ENCODE measurements at places on chromosomes 2 and 18.

DNA sequence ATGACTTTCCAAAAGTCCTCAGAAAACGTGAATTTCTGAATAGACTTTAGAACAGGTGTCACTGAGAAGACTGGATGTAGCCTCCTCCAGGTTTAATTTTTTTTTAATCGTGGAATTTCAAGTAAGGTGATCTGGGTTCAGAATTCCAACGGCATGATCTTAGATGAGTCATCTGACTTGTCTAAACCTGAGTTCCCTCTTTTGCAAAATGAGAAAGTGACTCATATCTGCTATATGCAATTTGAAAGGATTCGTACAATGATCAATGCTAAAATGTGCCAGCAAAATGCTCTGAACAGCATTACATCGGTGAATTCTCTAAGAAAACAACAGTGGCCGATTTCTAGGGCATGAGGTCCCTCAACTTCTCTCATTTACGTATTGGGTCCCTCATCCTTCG lies 69.1 kb upstream of the ZNF516 start:
- no peak for DNase-seq

GRCh38 chr18:76835380-76835779 lies 13.0 kb downstream of the ZNF236 start:
- no peak for DNase-seq

GRCh38 chr2:105904938-105905337 lies 160.2 kb downstream of the NCK2 start:
- DNase-seq, result no peak

DNA sequence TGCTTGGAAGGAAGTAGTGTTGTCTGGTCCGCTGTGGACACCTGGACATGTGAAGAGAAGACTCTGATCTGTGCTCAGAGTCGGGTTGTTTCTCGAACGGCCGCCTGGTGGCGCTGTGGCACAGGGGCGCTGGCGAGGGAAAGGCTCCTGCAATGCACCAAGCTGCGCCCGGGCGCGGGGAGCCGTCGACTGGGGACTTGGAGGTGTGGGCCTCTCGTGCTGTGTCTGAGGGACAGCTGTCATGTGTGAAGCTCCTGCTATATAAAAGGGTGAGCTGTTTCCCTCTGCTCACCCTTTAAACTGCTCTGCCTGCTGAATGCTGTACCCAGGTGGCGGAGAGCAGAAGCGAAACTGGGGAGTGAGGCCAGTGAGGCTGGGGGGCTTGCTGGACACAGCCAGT lies 44.0 kb downstream of the GNAL start:
- DNase-seq, result peak; percentile 78

GRCh38 chr2:150282771-150283371 lies 204.6 kb downstream of the RND3 start:
- no peak for DNase-seq

DNA sequence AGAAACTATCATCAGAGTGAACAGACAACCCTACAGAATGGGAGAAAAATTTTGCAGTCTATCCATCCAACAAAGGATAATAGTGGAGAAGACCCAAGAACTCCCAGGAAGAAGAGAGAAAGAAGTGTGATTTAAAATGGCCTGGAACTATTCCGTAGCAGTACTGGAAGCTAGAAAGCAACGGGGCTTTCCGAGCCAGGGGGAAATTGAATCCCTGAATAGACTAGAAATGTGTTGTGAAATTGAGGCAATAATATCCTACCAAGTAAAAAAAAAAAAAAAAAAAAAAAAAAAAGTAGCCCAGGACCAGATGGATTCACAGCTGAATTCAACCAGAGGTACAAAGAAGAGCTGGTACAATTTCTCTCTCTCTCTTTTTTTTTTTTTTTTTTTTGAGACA lies 69.3 kb downstream of the FARP2 start:
- DNase-seq, result peak; percentile 5

- no peak for DNase-seq
These were observed 1021.9 kb upstream of the CDH2 start for GRCh38 chr18:29198834-29199233.
